ENCODE measurements at places on chromosomes 2 and 18.

DNA sequence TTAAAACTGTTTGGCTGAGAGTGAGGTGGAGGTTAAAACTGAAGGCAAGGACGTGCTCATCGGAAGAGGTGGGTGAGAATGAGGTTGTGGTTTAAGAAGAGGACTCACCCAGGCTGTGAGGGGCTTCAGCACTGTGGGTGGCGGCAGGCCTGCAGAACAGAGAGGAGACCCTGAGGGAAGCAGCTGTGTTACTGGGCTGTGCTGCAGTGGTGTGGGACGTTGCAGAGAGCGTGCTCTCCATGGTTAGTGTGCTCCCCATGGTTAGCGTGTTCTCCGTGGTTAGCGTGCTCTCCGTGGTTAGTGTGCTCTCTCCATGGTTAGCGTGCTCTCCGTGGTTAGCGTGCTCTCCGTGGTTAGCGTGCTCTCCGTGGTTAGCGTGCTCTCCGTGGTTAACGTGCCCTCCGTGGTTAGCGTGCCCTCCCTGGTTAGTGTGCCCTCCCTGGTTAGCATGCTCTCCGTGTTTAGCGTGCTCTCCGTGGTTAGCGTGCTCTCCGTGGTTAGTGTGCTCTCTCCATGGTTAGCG is 68.5 kb upstream of the NFATC1 start:
- DNase-seq: no peak

GRCh38 chr2:49404108-49404507 is 249.8 kb upstream of the FSHR start:
- peak; percentile 0 for DNase-seq

DNA sequence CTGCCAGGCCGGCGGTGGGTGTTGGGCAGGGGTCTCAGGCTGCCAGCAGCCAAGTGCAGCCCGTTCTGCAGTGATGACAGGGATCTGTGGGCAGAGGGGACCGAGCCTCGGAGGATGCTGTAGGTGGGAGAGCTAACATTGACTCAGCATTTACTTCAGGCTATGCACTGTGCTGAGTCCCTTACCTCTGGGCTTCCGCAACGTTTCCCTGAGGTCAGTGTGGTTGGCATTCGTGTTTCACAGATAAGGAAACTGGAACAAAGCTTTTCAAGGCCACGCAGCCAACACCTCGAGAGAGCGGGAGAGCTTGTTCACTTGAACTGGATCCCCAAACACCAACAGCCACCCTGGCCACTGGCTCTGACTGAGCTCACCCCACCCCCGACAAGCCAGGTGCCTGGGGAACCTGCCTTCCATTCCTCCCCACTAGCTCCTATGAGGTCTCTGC is 839 bp upstream of the GPR148 start:
- DNase-seq: peak; percentile 4

- DNase-seq: no peak
Observed at GRCh38 chr2:99831772-99832171, 310.6 kb downstream of the AFF3 start.

DNA sequence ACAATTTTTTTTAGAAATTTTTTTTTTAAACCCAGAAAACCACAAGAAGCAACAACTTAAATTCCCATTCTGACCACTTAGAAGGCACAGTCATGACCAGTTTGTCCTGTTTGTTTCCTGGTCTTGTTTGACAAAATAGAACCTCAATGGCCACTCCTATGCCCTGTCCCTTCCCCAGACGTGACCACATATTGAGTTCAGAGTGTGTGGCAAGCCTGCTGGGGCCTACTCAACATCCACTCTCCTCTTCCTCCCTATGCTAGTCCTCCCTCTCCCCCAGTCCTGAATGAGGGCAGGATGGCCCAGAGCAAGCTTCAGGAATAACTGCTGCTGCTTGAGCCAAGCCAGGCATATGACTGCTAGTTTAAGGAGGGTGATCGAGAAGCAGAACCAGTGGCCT is 89.6 kb downstream of the PRELID3A start:
- no peak for DNase-seq

DNA sequence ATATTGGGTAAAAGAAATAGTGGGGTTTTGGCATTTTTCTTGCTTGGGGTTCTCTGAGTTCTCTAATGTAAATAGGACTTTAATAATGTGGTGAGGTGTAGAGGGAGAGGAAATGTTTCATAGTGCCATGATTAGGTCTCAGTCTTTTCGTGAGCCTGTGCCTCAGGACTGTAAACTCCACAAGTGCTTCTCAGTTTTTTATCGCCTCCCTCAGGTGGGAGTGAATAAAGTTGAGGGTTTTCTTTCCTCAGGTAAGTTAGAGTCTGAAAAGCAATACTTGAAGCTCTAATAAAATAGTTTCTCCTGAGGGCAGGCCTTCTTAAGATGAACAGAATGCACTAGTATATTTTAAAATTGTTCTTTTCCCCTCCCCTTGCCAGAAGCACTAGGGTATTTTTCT is 243.1 kb upstream of the SETBP1 start:
- DNase-seq: no peak

DNA sequence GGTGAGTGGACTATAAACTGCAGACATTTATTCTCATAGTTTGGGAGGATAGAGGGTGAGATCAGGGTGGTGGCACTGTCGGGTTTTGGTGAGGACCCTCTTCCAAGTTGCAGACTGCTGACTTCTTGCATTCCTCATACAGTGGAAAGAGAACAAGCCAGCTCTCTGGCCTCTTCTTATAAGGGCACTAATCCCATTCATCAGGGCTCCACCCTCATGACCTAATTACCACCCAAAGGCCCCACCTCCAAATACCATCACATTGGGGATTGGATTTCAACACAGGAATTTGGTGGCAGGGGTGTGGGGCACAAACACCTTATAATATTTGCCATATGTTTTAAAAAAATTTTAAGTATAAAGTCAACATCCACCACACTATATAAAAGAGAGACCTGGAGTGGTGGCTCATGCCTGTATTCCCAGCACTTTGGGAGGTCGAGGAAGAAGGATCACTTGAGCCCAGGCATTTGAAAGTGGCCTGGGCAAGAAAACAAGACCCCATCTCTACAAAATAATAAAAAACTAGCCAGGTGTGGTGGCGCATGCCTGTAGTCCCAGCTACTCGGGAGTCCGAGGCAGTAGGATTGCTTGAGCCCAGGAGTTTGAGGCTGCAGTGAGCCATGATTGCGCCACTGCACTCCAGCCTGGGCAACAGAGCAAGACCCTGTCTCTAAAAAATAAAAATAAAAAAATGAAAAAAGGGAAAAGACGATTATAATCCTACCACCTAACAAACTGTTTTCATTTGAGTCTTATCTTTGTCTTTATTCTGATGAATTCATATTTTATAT is 44.0 kb downstream of the TCF7L1 start:
- no peak for DNase-seq

- DNase-seq: no peak
Observed at GRCh38 chr18:52422985-52423601, 83.1 kb downstream of the DCC start.

DNA sequence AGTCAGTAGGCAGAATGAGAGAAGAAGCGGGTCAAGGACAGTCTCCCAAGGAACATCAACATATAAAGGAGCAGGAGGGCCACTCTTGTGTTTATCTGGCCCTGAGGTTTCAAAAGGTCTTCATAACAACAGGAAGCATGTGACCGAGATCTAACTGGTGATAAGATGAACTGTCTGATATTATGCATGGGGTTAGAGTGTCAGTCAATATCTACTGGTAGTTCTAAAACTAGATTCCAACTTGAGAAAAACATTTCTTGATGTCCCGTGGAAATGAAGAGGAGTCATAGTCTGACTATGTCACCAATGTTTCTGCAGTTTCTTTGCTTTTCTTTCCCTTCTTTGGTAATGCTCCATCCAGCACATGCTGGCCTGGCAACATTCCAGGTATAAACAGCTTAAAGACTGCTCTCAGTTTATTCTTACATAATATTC is 77.5 kb upstream of the ITPRID2 start:
- peak; percentile 89 for DNase-seq

- no peak for DNase-seq
Observed at GRCh38 chr18:35268821-35269220, 21.2 kb downstream of the ZSCAN30 start.

DNA sequence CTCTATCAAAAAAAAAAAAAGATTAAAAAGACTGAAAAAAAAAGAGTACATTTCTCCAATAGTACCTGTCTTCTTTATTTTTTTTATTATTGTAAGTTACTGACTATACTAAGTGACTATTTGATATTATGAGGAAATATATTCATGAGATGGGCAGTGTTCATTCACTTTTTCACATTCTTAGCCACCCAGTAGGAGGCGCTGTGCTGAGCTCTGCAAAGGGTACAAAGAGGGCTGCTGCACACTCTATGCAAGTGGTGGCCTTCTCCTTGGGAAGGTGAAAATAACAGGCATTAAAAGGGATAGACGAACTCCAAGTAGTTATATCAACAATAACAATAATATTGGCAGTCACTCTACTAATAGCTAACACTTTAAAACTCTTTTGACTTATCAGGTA is 1034.9 kb upstream of the FANCL start:
- no peak for DNase-seq

- DNase-seq: no peak
Observed at GRCh38 chr2:7454592-7454991, 537.4 kb downstream of the RNF144A start.

DNA sequence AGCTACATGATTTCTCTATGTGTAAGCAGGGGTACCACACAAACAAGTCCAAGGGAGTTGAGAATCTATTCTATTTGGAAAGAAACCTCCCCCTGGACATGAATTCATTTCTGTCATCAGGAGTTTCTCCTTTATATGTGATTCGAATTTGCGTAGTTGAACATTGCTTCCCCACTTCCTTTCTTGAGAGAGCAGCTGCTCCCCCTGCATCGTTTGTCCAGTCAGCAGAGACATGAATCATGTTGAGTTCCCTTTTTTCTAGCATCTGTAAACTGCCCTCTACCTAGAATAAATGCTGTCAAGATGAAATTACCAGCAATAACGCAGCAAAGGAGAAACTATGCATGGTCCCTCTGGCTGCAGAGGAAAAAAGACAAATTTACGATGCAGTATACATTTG is 73.8 kb downstream of the KIF5C start:
- no peak for DNase-seq

GRCh38 chr2:157420771-157421323 is 23.0 kb downstream of the CYTIP start:
- DNase-seq: peak; percentile 41

DNA sequence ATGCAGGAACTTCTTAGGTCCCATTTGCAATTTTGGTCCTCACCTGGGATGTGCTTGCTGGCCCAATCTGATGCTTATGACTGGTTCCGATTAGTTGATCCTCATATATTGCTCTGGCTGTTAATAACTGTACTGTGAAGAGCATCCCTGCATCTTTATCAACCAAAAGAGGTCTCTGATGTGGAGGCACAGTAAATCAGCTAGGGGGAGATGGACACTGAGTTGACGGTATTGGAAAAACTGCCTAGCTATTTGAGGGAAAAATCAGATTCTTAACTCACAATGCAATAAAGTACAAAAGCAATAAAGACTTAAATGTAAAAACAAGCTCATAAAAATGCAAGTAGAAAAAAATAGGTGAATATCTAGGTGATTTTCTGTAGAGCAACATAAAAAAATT is 188.0 kb upstream of the TCF4 start:
- DNase-seq: no peak

- no peak for DNase-seq
Observed at GRCh38 chr2:164302786-164303185, 318.5 kb downstream of the GRB14 start.

GRCh38 chr2:197278799-197279763 is 31.5 kb downstream of the ANKRD44 start:
- DNase-seq: no peak

GRCh38 chr2:65477590-65477989 is 45.2 kb upstream of the SPRED2 start:
- peak; percentile 48 for DNase-seq

- DNase-seq: peak; percentile 90
Observed at GRCh38 chr18:9971313-9971920, 57.6 kb downstream of the VAPA start.

- DNase-seq: peak; percentile 11
Observed at GRCh38 chr18:28691496-28691840, 514.5 kb upstream of the CDH2 start.

DNA sequence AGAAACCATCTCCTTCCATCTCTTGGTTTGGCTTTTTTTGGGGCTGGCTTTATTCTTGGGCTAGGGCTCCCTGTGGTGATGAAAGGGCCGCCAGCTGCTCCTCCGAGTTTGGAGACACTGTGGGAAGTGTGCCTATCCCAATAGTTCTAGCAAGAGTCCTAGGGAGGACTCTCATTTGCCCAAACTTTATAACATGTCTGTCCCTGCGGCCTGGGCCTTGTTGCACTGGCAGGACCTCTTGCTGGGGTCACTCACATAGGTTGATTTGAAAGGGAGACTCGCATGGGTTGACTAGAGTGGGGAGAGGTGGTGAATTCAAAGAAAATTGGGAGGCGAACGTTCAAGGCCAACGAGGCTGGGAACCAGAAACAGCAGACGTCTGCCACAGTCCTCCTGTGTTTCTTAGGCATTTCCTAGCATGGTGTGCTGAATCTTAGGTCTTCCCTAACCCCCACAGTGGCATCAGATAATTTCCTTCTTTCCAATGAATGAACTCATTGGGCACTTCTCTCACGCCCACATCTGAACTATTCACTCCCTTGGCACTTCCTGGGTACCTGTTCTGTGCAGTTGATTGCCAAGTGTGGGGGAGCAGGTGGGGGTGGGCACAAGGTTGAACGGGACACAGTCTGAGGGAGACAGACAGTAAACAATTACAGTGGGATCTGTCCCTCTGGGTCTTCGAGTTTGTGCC is 26.8 kb downstream of the NIFK start:
- no peak for DNase-seq

GRCh38 chr2:101710036-101710435 is 12.5 kb downstream of the MAP4K4 start:
- no peak for DNase-seq

GRCh38 chr18:5122272-5122671 is 74.8 kb downstream of the AKAIN1 start:
- DNase-seq: no peak

GRCh38 chr2:188314314-188315054 is 22.8 kb downstream of the GULP1 start:
- DNase-seq: peak; percentile 50

- DNase-seq: no peak
Observed at GRCh38 chr2:163768881-163769695, 33.3 kb upstream of the FIGN start.

- peak; percentile 23 for DNase-seq
Observed at GRCh38 chr2:236748385-236748784, 178.8 kb downstream of the ACKR3 start.

GRCh38 chr2:135776367-135776766 is 34.7 kb downstream of the UBXN4 start:
- no peak for DNase-seq

- peak; percentile 90 for DNase-seq
Observed at GRCh38 chr2:237012577-237013267, 73.0 kb upstream of the COPS8 start.

DNA sequence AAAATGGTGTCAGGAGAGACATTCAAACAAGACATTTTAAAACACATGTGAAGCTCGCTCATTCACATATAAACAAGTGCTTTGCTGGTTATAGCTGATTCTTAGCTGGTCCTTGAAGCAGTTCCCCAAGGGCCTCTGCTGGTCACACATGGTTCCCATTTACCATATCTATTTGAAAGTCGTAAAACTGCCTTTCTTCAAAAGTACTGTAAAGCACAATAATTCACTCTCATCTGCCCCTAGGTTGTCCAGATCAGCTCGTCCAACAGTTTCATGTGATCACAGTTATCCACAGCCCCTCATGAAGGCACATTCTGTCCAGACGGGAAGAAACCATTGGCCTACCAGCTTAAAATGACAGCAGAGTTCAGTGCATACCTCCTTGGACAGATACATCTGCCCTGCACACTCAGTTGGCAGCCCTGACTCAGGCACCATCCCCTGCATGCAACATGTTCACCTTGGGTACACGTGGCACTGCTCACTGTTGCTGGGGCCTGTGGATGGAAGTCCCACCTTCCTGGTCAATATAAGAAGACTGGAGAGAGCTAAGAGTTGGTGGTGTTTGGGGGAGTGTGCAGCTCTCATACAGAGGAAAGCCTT is 108.0 kb upstream of the HAAO start:
- no peak for DNase-seq

Measured in fibroblast of pulmonary artery (primary cell).